GM12864 (cell line): ENCODE measurements at places on chromosomes 5 and 9.

GRCh38 chr5:65190328-65191053 lies 291.2 kb downstream of the ADAMTS6 start:
- no peak for DNase-seq

GRCh38 chr5:40781843-40782409 lies 16.2 kb downstream of the PRKAA1 start:
- no peak for DNase-seq

- no peak for DNase-seq
Observed at GRCh38 chr9:1721196-1721595, 294.0 kb upstream of the SMARCA2 start.

DNA sequence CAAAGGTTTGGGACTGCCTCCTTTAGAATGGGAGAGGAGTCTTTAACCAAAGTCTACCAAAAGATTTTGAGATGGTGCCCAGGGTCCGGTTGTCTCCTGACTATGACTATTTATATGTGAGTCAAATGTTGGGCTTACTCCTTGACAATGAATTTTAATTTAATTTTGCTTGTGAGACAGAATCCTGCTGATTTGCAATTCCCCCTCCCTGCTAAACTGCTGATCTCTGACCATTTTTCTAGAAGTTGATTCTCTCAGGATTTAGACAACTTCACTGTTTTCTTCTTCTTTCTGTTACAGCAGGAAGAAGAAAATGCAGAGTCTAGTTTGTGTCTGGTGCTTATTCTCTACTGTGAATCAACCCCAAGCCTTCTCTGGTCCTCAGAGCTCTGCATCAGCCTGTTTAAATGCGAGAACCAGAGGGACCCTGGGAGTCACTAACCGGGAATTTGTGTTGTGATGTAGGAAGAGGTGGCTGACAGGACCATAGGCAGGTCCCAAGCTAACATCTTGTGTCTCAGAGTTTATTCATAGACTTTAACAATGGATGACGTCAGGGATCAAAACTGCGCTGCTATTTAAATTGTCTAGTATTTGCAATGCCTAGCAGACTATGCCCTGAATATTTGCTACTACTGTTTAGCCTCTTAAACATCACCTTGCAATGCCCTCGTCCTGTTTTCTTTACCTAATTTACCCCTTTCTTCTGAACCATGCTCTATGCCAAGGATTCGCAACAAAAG lies 124.0 kb upstream of the TAF11L2 start:
- DNase-seq, result no peak

- DNase-seq, result no peak
Observed at GRCh38 chr5:26681861-26682260, 356.5 kb downstream of the CDH9 start.

GRCh38 chr9:79471580-79472543 lies 99.9 kb upstream of the TLE4 start:
- DNase-seq, result no peak

GRCh38 chr5:2015124-2015848 lies 132.6 kb upstream of the IRX4 start:
- DNase-seq, result no peak

GRCh38 chr9:124190761-124191160 lies 67.0 kb upstream of the NEK6 start:
- DNase-seq, result no peak

- DNase-seq, result no peak
Observed at GRCh38 chr9:79220251-79220650, 351.5 kb upstream of the TLE4 start.

DNA sequence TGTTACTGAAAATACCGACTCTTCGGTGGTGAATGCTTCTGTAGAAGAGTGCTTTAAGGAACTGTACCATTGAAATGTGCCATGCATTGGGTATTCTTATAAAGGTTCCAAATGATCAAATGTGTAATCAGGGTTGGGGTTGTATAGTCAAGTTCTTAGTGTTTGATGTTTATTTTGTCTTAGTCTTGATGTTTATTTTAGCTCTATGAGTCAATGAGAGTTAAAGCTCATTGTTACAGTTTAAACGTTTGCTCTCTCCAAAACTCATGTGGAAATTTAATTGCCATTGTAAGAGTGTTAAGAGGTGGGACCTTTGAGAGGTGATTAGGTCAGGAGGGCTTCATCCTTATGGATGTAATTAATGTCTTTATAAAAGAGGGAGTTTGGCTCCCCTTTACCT lies 153.0 kb downstream of the FER start:
- DNase-seq, result no peak
